Hematopoietic multipotent progenitor cell treated with erythropoietin and hydrocortisone succinate and interleukin-3 and kit ligand, for 8 days (in vitro differentiated cells): ENCODE measurements at places on chromosomes 1 and 21.

DNA sequence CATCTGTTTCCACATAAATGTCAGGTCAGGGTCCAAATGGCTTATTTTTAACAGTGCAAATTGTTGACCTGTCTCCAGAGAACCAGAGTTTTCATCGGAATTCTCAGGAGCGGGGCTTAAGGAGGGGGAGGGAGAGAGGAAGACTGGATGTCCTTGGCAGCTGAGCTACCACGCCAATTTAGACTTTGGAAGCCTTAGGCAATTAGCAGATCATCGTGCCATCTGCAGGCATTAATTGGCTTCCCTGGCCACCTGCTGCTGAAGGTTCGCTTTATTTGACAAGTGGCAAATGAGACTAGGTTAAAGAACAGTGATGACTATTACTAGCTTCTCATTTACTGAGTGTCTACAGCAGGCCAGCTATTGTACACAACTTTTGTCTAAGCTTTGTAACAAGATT is 43.7 kb downstream of the HLX start:
- DNase-seq: no peak

- DNase-seq: no peak
These were observed 132.0 kb downstream of the GIPC2 start for GRCh38 chr1:78177708-78178270.

DNA sequence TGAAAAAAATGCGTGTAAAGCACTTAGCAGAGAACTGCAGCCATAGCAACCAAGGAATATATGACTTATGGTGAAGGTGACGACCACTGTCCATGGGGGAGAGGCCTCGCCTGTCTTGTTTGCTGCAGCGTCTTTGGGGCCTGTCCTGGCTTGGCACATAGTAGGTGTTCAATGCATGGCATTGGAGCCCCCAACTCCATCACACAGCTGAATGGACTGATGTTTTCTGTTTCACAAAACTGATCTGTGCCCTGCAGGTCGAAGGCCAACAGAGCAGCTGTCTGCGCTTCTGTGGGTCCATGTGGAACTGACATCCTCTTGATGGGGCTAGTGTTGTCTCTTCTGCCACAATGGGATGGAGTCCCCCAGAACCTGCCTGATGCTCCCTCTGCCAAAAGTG is 296.0 kb downstream of the PTPRU start:
- DNase-seq: no peak

GRCh38 chr1:223747838-223748335 is 35.5 kb downstream of the CAPN2 start:
- no peak for DNase-seq

GRCh38 chr1:39089931-39090521 is 63.9 kb downstream of the NDUFS5 start:
- no peak for DNase-seq

DNA sequence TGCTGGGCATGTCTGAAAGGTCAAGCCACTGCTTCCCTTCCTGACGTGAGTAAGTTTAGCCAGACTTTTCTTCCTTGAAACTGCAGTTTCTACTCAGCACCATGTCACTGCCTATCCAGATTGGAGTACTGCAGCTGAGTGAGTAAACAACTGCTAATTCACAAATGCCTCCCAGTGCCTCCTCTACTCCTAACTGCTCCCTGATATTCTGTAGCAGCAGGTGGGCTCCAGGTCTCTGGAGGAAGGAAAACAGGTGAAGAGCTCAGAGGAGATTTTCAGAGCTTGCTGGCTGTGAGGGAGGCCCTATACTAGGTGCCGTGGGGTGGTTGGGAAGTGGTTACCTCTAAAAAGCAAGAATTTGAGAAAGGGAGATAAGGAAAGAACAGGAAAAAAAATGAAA is 96.5 kb downstream of the KIF14 start:
- DNase-seq: no peak

GRCh38 chr21:45532826-45533360 is 9.3 kb downstream of the SLC19A1 start:
- DNase-seq: no peak

DNA sequence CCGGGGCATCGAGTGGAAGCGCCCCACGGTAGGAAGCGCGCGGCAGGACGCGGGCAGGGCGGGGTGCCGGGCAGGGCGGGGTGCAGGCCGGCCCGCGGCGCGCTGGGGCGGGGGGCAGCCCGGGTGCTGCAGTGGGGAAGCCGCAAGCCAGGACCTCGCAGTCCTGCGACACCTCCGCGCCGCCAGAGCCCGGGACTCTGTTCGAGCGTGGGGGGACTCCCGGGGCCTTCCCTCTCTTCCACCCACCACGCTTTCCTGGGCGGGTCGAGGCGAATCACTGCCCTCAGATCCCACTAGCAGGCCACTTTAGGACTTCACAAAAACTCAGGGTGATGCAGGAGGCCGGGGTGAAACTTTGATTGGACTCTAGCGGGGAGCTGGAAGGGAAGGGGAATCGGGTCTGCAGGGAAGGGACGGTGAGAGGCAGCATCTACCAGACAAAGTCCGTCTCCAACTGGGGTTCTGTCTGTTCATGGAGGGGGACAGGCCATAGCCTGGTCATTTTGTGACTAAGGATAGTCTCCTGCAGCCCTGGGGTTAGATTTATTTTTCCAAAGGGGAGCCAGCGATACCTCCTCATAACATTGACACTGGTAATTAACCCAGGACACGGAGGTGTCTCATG is 623 bp downstream of the CAPN2 start:
- no peak for DNase-seq

- no peak for DNase-seq
These were observed 49.8 kb downstream of the NFASC start for GRCh38 chr1:204920511-204920910.

GRCh38 chr1:899636-900317 is 23.9 kb upstream of the SAMD11 start:
- no peak for DNase-seq

GRCh38 chr1:162993846-162994245 is 75.3 kb upstream of the RGS4 start:
- no peak for DNase-seq

DNA sequence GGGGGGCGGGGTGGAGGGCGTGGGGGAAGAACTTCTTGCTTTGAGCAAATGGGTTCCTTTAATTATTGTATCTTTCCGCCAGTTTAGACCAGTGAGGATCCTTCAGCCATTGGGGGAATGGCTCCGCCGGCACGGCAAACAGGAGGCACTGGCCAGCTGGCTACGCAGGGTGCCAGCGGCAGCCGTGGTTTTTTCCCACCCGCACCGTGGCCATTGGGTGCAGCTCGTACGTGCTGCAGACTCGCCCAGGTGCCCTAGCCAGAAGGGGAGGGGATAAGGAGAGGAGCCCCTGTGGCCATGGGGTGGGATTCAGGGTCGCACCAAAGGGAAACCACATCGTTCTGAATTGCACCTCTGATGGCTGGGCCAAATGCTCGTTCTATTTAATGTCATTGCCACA is 65.6 kb downstream of the RGSL1 start:
- DNase-seq: no peak

GRCh38 chr21:20169812-20170576 is 828.2 kb upstream of the NCAM2 start:
- no peak for DNase-seq

- no peak for DNase-seq
These were observed 56.1 kb upstream of the TLR5 start for GRCh38 chr1:223199094-223199647.

GRCh38 chr1:97820470-97821188 is 100.2 kb downstream of the DPYD start:
- peak; percentile 57 for DNase-seq

DNA sequence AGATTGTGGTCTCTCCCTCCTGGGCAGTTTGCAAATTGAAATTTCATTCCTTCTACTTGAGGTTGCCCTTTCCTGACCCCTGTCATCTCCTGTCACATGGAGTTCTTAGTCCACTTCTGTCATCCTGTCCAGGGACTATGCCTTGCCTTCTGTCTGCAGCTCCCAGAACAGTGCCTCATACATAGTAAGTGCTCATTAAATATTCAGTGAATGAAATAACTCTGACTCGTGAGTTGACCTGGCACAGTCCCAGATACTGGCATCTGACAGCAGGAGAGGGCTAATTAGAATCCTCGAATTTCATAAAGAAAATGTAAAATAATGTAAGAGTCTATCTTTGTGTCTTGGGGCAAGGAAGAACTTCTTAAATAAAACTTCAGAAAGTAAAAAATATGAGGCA is 50.8 kb downstream of the CNIH3 start:
- DNase-seq: no peak

DNA sequence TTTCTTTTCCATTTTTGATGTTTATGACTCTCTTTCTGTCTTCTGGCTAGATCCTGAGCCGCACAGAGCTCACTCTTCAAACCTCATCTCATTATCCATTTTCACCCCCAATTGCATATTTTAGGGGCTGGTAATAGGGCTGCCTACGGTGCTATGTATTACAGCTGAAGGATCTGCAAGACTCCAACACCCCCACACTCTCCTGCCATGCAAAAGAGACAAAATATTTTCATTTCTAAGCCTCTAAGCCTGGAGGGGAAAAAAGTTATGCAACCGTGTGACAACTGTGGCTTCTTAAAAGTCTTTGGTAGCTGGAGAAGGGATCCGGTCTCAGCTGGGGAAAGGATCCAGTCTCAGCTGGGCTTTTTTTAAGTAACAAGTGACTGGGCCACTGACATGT is 311.6 kb downstream of the NPHP4 start:
- DNase-seq: no peak

DNA sequence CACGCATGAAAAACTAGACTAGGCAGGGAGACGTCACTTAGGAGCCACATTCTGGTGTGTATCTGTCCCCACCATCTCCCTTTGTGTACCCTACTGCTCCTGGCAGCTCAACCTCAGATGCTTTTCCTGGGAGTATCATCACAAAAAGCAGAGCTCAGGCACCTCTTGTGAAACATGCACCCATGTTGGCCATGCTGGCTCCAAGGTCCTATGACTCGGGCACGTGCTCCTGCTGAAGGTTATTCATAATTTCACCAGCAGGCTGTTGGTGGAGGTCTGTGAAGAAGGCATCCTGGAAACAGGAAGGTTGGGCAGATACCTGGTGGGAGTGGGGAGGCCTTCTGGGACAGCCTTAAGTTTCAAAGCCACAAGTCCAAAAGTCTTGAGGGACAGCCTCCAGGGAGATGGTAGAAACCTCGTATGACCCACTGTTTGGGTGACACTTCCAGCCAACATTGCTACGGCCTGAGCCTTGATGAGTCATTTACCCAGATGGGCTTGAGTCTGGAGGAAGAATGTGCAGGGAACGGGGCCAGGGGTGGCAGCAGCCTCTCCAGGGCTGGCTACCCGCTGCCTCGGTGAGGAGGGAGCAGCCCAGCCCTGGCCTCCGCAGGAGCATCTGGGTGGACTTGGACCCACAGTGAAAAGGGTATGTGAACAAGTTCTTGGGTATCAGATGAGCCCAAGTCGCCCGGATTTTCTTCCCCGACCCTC is 75.8 kb downstream of the PGBD5 start:
- DNase-seq: no peak

DNA sequence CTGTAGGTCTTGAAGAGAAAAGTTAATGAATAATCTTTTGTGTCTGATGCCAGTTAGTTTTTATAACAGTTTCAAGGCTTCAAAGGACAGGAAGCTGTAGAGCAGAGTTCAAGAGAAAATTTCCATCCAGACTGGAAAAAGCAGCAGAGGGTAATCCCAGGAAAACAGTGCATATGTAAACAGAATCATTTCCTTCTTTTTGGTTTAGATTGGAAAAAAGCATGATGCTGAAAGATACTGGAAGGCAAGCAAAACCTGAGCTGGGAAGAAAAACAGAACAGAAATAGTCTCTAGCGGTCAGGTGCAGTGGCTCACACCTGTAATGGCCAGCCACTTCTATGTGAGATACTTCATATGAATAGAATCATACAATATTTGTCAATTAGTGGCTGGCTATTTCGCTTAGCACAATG is 71.9 kb downstream of the ZSWIM5 start:
- no peak for DNase-seq

DNA sequence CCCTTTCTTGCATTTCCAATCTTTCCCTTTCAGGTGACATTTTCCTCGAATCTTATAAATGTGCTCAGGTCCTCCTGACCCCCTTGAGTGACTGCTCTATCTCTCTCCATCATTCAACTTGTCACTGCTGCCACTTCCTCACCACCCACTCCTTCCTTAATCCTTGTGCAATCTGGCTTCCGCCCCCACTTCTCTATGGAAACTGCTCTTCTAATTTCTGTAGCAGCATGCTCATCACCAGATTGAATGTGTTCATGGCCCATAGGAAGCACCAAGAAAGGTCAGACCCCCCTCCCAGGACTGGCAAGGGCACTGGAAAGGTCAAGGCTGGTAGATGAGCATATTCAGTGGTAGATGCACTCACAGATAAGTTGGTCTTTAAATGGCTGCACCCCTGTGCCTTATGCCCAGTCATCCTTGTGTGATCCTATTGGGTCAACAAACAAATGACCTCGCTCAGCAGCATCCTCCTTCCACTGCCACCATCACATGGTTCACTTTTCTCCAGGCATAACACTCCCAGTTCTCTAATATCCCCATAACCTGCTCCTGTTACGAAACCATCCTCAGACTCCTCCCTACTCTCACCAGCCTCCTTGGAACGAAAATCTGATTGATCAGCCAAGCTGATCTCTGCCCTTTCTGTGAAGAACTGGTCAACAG is 288.5 kb upstream of the POU3F1 start:
- no peak for DNase-seq

DNA sequence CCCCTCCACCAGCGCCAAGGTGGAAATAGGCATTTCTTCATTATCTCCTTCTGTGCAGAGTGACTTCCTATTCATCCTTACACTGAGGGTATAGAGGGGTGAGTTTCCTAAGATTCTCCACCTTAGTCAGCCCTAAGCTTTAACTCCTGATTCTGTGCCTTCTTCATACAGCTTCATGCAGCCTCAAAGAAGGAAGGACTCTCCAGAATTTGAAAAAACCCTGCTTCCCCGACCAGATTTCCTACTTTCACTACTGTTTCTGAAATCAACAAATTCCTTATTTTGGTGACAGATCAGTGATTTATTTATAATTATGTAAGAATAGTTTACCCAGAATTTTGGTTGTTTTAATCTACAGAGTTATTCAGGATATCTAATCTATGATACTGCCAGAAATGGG is 28.6 kb downstream of the GFI1 start:
- DNase-seq: no peak

DNA sequence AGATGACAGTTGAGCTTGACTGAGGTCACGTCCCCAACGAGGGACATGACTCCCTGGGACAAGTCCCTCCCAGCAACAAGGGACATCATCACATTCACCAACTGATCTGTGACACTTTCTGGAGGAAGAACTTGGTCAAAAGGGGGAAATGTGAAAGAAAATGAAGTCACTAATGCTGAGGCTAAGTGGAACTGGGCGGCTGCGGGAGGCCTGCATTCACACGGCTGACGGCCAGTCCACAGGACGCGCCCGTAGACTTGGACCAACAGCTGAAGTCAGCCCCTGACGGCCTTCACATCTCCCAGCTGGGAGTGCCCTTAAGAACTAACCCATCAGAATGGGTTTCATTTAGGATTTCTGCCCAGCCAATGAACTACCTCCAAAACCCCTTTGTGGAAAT is 26.6 kb downstream of the POFUT2 start:
- no peak for DNase-seq

- DNase-seq: no peak
These were observed 57.0 kb downstream of the DISP3 start for GRCh38 chr1:11535761-11536572.
